ENCODE measurements at places on chromosomes 1 and 21.

GRCh38 chr21:29024474-29025327 is at the start of gene USP16:
Gene USP16 (plus strand): TSS chr21:29024668. CDS start chr21:29027914, 3,246 bp downstream.
- DNase-seq, result peak; percentile 97

DNA sequence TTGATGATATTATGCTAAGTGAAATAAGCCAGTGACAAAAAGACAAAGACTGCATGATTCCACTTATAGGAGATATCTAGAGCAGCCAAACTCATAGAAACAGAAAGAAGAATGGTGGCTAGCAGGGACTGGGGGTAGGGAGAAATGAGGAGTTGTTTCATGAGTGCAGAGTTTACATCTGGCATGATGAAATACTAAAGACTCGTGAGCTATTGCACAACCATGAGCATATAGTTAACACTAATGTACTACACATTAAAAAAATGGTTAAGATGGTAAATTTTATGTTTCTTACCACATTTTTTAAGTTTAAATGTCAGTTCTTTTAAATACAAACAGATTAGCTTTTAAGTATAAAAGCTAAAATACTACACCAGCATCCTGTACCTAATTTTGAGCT is 57.8 kb downstream of the ESRRG start:
- no peak for DNase-seq

GRCh38 chr1:93262645-93263044 is 82.1 kb downstream of the CCDC18 start:
- no peak for DNase-seq

DNA sequence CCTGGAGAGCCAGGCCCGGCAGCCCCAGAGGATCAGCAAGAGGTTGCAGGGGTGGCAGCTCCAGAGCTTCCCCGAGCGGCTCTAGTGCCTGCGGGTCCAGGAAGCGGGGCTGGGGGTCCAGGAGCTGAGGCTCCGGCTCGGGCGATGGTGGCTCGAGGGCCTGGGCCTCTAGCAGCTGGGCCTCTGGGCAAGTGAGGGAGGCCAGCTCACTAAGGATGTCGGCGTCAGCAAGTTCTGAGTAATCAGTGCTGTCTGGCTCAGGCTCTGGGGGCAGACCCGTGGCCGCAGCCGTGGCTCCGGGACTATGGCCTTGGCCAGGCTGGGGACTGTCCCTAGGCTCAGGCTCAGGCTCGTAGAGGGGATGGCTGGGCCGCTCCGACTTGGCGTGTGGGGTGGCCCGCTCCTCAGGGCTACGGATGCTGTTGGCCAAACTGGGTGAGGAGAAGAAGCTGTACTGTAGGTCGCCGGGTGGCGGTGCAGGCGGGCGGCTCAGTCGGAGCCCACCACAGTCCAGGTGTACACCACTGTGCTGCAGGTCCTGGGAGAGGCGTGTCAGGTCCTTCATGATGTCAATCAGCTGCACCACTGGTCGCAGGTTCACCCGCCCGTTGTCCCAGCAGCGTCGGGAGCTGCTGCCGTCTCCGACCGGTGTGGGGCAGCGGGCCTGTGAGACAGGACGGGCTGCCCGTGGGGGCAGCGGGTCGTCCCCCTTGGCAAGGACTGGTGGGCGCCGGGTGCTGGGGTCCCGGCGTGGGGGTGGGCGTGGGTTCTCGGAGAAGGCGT is 52.6 kb downstream of the AHDC1 start:
- no peak for DNase-seq

- DNase-seq, result no peak
Measured at GRCh38 chr1:220363196-220363837, 91.1 kb upstream of the RAB3GAP2 start.

DNA sequence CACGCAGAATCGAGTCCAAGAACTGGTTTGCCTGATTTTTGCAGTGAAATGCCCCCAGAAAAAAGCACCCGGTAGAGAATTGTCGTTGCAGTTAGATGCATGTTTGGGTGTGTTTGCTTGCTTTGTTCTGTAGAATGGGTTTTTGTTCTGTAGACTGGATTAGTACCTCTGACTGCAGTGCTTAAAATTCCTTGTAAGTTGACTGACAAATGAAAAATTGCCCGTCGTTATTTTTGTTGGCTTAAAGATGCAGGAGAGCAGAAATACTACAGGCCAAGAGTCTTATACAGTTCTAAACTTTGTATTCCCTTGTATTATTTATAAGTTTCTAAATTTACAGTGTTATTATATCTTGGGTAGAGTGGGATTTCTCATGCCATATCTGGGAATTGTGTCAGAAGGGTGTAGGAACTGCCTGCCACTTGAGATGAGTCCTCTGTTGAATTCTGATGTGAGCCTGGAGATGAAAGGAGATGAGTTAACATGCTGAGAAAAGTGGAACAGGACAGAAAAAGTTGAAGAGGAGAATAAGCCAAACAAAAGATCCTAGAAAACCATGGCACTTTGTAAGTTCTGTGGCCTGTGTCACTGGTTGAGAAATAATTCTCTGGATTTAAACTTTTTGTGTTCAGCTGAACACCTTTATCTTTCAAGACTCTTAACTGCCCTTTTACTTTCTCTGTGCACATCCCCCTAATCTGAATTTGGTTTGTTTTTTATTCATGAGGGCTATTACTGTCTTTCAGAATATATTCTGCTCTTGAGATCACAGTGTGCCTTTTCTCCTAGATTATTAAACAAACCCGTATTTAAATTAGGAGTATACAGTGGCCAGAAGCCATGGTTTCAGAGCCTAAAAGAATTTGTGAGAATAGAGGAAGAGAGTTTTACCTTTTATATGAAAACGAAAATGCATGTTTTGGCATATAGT is 1.4 kb downstream of the DESI2 start:
- no peak for DNase-seq

GRCh38 chr1:46643368-46643775 is 24.8 kb downstream of the ATPAF1 start:
- no peak for DNase-seq

DNA sequence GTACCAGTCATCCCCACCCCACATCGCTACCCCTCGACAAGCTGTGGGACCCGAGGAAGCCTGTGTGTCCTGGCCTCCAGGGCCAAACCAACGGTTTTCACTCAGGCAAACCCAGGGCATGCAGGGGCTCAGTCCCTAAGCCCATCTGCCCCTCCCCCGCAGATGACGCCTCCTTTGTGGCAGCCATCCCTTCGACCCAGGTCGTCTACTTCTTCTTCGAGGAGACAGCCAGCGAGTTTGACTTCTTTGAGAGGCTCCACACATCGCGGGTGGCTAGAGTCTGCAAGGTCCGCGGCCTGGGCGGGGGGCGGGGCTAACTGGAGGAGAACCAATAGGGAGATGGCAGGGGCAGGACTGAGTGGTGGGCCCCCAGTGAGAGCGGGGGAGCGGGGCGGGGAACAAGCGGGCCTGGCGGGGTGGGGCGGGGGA is 7.4 kb downstream of the SEMA4A start:
- no peak for DNase-seq

DNA sequence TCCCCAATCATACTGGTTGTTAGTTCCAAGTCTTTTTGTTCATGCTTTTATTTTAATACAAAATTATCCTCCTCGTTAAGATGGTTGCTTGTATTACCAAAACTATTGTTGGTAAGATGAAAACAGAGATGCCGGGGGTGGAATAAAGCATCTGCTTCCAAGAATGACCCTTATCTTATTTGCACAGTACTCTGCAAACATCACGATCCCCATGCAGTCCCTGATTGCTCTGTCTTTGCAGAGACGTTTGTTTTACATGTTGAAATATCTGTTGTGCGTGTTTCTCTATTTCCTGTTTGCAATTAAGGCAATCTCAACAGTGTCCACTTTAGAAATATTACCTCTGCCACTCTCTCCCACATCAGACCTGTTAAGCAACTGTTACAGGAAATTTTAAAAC is 141.3 kb upstream of the NCAM2 start:
- DNase-seq, result no peak

- DNase-seq, result peak; percentile 69
Measured at GRCh38 chr1:111821121-111821745, 65.5 kb downstream of the DDX20 start.

GRCh38 chr1:76281306-76281705 is 206.8 kb downstream of the ST6GALNAC3 start:
- DNase-seq, result no peak

GRCh38 chr1:91123773-91124172 is 101.9 kb upstream of the ZNF644 start:
- no peak for DNase-seq

GRCh38 chr21:30227633-30228404 is 11.9 kb upstream of the CLDN8 start:
- DNase-seq, result no peak

DNA sequence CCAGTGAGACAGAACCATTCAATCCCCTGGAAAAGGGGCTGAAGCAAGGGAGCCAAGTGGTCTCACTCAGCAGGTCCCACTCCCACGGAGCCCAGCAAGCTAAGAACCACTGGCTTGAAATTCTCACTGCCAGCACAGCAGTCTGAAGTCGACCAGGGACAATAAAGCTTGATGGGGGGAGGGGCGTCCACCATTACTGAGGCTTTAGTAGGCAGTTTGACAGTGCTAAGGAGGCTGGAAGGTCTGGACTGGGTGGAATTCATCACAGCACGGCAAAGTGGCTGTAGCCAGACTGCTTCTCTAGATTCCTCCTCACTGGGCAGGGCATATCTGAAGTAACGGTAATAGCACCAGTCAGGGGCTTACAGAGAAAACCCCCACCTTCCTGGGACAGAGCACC is 105.4 kb upstream of the GORAB start:
- DNase-seq, result no peak

DNA sequence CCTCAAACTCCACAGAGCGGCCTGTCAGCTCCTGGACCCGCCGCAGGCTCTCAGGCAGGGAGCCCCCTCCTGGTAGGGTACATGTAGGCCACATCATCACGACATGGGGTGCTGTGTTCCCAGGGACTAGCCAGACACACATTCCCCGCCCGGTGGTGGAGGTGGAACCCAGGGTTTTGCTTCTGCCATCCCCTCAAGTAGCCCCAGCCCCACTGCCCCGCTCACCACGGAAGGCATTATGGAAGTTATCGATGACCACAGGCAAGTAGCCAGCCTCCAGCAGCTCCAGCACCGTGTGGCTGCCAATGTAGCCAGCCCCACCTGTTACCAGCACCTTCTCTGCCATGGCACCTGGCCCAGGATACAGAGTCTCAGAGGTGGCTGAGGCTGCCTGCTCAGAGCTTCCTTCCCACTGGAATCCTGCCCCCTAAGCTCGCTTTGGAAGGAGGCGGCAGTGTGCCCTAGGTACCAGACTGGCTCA is 1.9 kb downstream of the GALE start:
- DNase-seq, result no peak

GRCh38 chr1:30753660-30754123 is 3.9 kb downstream of the LAPTM5 start:
- DNase-seq, result no peak

- DNase-seq, result no peak
Measured at GRCh38 chr21:15774590-15774989, 44.8 kb downstream of the USP25 start.

GRCh38 chr21:42232176-42232825 is 13.4 kb downstream of the ABCG1 start:
- DNase-seq, result no peak

- no peak for DNase-seq
Measured at GRCh38 chr1:94921977-94922376, 4.9 kb downstream of the CNN3 start.

DNA sequence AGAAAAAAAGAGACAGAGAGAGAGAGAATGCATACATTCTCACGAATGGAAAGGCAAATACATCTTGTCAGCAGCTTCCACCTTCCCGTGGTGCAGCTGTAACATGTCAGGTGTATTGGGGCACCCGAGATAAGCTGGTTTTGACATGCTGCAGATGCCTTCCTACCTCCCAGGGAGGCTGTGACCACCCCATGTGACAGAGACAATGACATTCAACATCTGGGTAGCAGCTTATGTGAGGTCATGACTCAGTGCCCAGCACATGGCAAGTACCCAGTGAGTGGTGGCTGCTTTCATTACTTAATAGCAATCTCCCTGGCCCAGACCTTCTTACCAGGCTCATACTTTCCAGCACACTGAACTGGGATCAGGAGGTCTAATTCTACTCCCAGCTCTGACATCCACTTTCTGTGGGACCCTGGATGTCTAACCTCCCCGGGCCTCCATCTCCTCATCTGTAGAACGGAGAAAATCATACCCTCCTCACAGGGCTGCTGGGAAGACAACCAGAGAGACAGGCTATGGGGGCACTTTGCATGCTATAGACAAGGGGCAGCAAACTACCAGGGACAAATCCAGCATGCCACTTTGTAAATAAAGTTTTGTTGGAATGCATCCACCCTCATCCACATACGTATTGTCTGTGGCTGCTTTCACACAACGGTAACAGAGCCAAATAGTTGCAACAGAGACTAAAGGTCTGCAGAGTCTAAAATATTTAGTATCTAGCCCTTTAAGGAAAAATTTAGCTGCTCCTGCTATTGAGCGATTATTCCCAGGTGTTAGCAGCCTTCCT is 38.5 kb upstream of the ZBTB40 start:
- DNase-seq, result peak; percentile 28

DNA sequence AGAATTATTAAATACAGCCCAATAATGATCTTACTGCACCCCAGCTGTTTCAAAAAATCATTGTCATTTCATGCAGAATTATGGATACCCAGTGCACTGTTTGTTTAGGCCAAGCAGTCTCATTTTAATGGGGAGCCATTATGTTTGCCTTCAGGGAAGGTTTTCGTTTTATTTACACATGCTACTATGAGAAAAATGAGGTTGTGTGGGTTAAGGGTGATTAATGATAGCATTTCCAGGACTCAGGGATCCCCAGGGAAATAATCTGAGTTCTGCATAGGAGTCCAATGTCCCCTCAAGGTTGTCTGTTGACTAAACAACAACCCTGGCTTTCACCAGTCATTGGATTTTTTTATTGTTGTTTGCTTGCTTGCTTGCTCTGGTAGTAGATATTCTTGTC is 71.0 kb upstream of the ZP4 start:
- DNase-seq, result no peak

DNA sequence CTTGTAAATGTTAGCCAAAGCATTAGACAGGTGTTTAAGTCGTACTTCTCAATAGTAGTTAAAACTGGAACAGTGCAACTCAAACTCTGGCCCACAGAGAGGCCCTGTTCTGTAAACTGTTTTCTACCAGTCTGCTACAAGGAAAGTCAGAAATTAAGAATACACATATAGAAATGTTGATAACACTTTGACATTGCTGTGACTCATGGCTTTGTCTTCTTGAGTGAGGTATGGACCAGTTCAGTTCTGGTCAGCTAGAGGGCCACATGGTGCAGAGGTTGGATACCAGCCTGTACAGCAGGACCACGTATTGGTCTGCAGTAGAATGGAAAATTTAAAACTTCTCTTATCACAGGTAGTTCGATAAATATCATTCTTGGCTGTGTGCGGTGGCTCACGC is 22.3 kb downstream of the ZBTB8B start:
- DNase-seq, result no peak

DNA sequence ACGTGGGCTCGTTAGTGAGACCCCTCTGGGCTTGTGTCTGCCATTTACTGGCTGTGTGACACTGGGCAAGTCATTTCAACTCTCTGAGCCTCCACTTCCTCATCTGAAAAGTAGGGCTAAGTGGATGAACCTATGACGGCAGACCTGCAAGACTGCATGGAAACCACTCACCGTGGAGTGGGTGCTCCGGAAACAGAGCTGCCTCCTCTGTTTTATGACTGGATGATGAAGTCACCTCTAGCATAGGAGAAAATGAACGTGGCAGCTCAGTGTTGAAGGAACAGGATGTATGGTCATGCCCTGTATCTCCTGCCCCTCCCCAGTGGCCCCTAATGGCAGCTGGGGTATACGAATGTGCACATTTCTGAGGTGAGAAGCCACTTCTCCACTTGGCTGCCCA is 40.5 kb downstream of the STPG1 start:
- DNase-seq, result no peak

Measured in mesenteric fat pad (tissue), 1 donor.